Activated T-helper 1 cell treated with Interleukin-2 at 50 U/mL for 16 hours (primary cell): ENCODE measurements at places on chromosomes 11 and 22.

DNA sequence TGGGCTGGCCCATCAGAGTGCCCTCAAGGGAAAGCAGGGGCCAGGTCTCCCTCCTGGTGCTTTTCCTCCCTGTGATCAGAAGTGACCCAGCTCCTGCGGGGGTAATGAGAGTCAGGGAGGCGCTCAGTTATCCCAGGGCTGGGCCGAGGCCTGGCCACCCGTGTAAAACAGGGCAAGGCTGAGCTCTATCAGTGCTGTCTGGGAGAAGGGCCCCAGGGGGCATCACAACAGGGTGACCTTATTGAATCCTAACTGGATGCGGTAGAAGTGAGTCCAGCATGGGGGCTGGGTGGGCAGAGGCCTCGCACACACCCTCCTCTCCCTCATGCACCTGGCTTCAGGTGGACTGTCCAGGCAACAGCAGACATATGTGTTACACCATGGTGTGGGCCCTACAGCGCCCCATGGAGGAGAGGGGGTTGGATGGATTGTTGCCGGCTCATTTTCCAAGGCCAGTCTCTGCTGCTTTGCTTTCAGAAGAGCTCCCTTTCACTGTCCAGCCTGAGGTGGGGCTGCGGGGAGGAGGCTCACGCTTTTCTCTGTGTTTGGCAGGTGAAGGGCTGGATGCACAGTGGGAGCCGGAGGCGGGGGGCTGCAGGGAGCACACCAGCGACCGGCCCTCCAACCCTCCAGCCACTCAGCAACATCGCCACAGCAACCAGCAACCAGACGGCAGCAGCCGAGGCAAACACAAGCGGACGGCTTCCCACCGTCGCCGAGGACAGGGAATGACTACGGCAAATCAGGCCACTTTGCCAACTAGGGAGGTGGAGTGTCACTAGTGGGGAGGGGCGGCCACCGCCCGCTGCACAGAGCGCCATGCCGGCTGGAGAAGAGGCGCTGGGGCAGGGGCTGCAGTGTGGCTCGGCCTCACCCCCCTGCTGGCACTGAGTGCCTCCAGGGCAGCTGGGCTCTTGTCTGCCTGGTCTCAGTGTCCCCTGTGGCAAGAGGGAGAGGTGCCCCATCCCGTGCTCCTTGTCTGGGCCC is 24.7 kb downstream of the GNAZ start:
- DNase-seq = no peak

- no peak for DNase-seq
Measured at GRCh38 chr11:128810784-128811514, 56.1 kb downstream of the KCNJ1 start.

GRCh38 chr22:50672471-50673230 is at the start of gene SHANK3:
TSS of gene SHANK3 (plus strand) at chr22:50672823.
- DNase-seq = no peak

DNA sequence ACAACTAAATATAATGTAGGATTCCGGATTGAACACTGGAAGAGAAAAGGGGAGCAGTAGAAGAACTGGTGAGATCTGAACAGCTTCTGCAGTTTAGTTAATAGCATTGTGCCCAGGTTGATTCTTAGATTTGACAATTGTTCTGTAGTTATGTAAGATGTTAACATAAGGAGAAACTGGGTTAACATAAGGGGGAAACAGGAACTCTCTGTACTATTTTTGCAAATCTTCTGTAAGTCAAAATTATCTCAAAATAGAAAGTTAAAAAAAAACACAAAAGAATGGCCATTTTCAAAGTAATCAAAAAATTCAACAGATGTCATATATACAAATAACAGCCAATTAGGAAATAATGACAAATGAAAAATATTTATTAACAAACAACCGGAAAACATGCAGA is 18.7 kb upstream of the LRP5 start:
- no peak for DNase-seq

GRCh38 chr11:110493346-110493745 is 63.6 kb downstream of the FDX1 start:
- no peak for DNase-seq

- no peak for DNase-seq
Measured at GRCh38 chr11:5671831-5672230, 13.0 kb downstream of the TRIM5 start.

DNA sequence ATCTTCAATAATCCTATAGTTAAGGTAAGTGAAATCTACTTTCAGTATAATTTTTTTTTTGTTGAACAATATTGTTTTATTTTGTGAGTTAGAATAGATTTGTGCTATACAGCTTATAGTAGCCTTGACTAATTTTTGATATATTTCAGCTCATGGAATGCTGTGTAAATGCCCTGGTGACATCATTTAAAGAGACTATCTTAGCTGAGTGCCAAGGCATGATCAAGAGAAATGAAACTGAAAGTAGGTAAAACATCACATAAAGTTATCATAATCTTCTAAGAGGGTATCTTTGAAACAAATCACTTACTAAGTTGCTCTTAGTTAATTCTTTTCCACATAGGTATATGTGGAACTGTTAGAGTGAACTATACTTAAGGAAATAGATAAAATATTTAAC is 51.4 kb upstream of the ACAT1 start:
- DNase-seq = no peak
